Heart left ventricle (tissue), 16 donors: ENCODE measurements at places on chromosomes 2 and 18.

GRCh38 chr2:237315170-237315828 lies 98.7 kb downstream of the COL6A3 start:
- no peaks in the 10 kb centered on the region for H3K27me3 ChIP-seq
- peak; percentile 89 for DNase-seq
- H3K27ac ChIP-seq, result peak overlapping the region; percentile 95
- H3K4me1 ChIP-seq, result peaks cover 5% of the 10 kb centered on the region
- H3K4me3 ChIP-seq, result no peak overlapping the region

- DNase-seq, result no peak
- peak overlapping the region; percentile 47 for H3K4me3 ChIP-seq
- no peaks in the 10 kb centered on the region for H3K27me3 ChIP-seq
- H3K36me3 ChIP-seq, result no peaks in the 10 kb centered on the region
- peak overlapping the region; percentile 77 for H3K27ac ChIP-seq
Observed at GRCh38 chr18:62506495-62507143, 16.2 kb upstream of the ZCCHC2 start.

DNA sequence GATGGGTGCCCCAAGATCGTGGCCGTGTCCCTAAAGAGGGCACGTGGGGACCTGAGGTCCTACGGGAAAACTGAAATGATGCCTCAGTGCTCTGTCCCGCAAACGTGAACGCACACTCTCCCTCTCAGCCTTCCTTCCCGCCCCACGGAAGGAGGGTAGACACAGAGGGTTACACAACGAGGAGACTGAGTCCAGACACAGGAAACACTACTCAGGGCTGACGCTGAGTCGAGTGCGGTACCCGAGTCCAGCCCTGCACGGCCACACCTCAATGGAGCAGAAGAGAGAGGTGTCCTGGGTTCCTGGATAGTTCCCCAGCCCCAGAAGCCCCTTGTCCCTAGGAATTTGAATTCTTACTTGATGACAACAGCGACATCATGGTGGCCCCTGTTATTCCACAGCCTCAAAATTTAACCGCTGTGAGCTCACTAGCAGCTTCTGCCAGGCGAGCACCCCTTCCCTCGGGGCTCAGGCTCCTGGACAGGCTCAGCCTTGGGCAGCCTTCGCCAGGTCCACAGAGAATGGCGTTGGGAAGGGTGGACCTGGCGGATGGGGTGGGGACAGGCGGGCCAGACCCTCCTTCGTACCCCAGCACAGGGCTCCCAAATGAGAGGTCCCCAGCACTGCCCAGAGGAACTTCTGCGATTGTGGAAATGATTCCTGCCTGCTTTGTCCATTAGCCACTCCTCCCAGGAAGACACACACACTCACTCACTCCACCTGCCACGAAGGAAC lies 980 bp upstream of the RNPEPL1 start:
- peak overlapping the region; percentile 91 for H3K27ac ChIP-seq
- no peak for DNase-seq
- H3K4me1 ChIP-seq, result peaks cover 74% of the 10 kb centered on the region
- no peaks in the 10 kb centered on the region for H3K36me3 ChIP-seq
- H3K4me3 ChIP-seq, result peak overlapping the region; percentile 87
- no peaks in the 10 kb centered on the region for H3K27me3 ChIP-seq

DNA sequence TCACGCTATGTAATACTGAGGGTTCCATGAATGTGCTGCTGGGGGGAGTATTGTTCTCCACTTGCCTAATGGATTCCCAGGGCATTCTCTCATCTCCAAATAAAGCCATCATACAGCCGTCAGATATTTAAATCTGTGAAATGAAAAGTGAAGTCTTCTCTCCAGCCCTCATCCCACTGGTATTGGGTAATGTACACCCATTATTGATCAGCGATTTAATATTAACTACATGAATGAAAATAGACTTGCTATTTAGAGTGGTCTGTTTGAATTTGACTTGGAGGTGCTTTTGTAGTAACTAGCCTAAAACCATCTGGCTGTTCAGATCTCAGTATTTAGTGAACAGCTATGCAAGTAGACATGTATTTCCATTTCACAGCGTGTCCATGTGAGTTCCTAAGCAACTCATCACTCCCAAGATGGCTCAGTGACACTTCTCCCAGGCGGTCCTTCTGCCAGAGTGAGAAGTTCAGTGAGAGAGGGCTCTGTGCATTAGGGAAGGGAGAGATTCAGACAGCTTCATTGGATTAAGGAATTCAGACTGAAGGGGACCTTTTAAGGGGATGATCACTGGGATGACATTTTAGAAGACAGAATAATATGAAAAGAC lies 140.7 kb downstream of the WDSUB1 start:
- peaks cover 37% of the 10 kb centered on the region for H3K4me1 ChIP-seq
- no peaks in the 10 kb centered on the region for H3K27me3 ChIP-seq
- DNase-seq, result no peak
- no peak overlapping the region for H3K4me3 ChIP-seq
- H3K36me3 ChIP-seq, result peaks cover 10% of the 10 kb centered on the region

DNA sequence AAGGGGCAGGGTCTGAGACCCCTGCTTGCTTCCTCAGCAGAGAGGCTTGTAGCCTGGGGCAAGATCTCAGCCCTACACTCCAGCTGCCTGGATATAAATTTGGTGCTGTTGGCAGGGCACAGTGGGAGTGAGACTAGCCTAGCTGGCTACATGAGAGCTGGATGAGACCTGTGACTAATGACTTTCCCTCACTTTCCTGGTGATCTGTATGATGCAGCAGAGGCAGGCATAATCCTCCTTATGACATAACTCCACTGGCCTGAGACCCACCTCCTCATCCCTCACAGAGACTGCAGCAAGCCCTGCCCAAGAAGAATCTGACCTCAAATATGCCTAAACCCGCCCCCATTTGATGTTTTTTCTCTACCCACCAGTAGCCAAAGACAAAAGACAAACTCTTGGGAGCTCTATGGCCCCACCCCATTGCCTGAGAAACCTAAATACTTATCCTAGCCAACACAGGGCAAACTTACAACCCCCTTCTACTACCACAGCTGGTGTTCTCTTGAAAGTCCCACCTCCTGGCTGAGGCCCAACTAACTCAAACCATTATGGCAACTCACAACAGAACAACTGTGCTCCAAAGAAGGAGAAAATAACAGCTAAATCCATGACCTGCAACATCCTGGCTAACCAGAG lies 102.7 kb downstream of the NR4A2 start:
- DNase-seq, result no peak
- no peaks in the 10 kb centered on the region for H3K27me3 ChIP-seq
- no peak overlapping the region for H3K27ac ChIP-seq

DNA sequence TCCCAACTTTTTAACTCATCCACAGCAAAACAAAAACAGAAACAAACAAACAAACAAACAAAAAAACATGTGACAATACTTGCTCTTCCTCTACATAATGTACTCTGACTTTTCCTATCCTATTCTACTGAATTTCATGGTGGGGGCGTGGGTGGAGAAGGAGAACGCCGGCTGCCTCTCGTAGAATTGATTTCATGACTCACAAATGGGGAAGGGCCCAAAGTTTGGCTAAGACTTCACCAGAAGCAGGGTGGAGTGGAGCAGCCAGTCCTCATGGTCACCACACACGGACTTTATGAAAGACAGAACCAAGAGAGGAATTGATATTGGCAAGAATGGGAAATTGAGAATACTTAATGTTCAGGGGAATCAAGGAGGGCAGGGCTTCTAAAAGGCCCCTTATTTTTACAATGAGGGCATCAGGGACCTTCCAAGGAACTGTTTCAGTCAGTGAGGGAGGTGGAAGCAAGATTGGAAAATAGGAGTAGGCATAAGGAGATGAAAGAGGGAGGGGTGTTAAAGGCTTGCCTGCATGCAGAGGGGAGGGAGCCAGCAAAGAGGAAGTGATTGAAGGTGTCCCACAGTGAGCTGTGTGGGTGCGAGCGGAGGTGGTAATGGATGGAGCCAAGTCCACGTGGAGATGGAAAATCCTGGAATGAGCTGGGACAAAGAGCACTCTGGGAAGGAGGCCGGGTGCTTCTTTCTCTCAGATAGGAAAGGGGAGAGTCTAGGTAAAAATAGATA lies 27.9 kb downstream of the MARCHF4 start:
- no peak overlapping the region for H3K4me3 ChIP-seq
- no peaks in the 10 kb centered on the region for H3K36me3 ChIP-seq
- peaks cover 14% of the 10 kb centered on the region for H3K4me1 ChIP-seq

GRCh38 chr2:232117413-232117812 lies 155.9 kb downstream of the DIS3L2 start:
- no peak for DNase-seq
- no peaks in the 10 kb centered on the region for H3K36me3 ChIP-seq
- H3K27ac ChIP-seq, result no peak overlapping the region
- H3K4me1 ChIP-seq, result peaks cover 5% of the 10 kb centered on the region
- no peaks in the 10 kb centered on the region for H3K27me3 ChIP-seq
